WTC11 (cell line): ENCODE measurements at places on chromosomes 16 and 17. TPM values are rescaled to one million over a fixed set of nuclear protein-coding genes. Genes with fewer than 3 reads are reported as not detected.

DNA sequence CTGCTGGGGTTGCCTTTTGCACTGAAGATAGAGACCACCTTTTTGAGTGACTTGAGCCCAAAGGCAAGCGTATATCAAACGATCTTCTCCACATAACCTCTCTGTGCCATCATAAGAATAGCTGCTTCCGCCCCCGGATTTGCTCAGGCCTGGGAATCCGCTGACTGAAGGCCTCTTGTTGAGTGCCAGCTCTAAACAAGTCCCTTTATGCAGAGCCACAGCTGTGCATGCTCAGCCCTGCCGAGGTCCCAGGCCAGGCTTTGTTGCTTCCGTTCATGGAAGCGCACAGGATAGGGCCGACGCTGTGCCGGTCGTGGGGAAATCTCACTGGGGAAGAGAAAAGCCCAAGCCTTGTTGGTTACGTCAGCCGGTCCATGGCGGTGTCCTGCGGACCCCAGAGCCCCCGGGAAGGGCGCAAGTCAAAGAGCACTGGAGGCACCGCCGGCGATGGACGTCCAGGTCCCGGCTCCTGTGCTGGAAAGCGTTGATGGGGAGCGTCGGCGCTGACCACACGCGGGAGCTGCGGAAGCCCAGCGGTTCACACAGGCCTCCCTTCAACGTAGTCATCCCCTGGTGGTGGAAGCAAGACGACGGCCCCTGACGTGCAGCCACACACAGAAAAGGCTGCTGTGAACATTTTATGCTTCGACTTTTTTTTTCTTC lies 23.5 kb upstream of the RPL13 start:
- no peak for DNase-seq

Gene KRT25
- total RNA-seq = not detected in 3 replicates

DNA sequence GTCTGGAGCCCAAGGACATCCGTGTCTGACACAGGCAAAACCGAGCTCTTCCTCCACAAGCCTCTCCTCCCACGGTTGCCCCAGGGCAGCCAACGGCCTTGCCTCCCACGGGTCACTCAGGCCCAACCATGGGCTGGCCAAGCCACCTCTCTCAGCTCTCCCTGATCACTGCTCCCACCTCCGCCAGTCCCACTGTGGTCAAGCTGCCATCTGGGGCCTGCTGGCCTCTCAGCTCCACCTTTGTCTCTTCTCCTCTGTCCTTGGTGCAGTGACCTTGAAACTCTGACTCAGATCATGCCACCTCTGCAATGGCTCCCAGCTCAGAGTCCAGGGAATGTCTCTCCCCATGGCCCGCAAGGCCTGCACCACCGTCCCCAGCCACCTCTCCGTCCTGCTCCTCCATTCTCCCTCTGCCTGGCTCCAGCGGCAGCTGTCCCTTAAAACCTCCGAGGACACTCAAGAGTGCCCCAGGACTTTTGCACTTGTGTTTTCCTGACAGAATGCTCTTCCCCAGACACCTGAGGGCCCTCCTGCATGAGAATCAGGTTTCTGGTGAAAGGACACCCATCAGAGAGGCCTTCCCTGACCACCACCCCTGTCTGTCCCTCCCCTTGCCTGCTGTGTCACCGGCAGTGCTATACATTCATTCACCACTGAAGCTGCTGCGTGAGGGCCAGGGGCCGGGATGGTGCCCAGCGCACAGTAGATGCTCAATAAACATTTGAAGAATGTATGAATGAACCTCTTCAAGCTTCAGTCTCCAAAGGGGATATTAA lies 19.3 kb downstream of the PEMT start:
- no peak for DNase-seq

Gene ATP1B2
- total RNA-seq = 29.1 to 37.5 TPM (median 35.9 TPM) in 3 replicates

Gene GRAPL
- total RNA-seq = 0.50 to 0.60 TPM (median 0.55 TPM) in 3 replicates

GRCh38 chr17:56109836-56110235 lies 43.4 kb upstream of the ANKFN1 start:
- no peak for DNase-seq

Gene SENP3
- 72.2 to 85.4 TPM (median 75.2 TPM) in 3 replicates for total RNA-seq

- DNase-seq = no peak
These were observed 2.2 kb upstream of the CDH5 start for GRCh38 chr16:66364117-66364958.

DNA sequence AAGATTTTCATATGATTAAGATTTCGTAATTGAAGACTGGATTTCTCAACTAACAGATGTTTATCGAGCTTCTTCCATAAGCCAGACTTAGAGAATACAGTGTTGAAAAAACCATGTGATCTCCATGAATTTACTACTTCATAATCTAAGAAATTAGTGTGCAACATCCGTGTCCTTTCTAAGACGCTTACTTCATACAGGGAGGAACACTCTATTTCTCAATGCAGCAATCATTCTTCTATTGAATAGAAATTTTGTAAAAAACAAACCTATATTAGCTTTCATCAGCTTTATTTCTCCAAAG lies 946.3 kb downstream of the KCNJ2 start:
- no peak for DNase-seq

Gene TLCD3B
- total RNA-seq = 28.1 to 30.3 TPM (median 30.2 TPM) in 3 replicates

Gene KRT33A
- not detected in 3 replicates for total RNA-seq

Gene TAT
- 0.66 to 0.89 TPM (median 0.68 TPM) in 3 replicates for total RNA-seq

GRCh38 chr17:13646411-13646810 lies 44.7 kb upstream of the HS3ST3A1 start:
- DNase-seq = no peak

- DNase-seq = peak; percentile 71
These were observed 3.4 kb downstream of the SGCA start for GRCh38 chr17:50169121-50169764.

GRCh38 chr17:50425682-50426471 lies at the start of gene ACSF2:
ACSF2 (plus strand) TSS chr17:50426218; CDS start chr17:50426262, 44 bp downstream.
- peak; percentile 64 for DNase-seq

DNA sequence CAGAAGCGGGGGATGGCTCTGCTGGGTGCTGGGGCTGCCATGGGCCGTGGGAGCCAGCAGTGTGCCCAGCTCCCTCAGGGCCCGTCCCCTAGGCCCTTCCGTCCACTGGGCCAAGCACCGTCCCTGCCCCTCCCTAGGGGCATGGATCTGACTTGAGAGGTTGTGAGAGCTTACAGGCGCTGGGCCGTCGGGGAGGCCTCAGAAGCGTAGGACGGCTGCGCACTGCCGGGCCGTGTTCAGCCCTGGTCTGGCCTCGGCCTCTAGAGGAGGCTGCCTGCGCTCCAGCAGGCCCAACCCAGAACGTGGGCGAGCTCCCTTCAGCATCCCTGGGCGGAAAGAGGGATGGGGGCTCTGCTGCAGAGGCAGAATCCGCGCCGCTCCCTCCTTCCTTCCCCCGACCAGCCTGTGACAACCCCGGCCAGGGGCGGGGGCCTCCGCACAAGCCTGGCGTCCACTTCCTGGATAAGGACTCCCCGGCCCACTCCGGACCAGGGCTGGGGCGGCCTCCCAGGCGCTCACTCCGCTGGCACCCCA lies 685 bp upstream of the MPG start:
- peak; percentile 52 for DNase-seq

DNA sequence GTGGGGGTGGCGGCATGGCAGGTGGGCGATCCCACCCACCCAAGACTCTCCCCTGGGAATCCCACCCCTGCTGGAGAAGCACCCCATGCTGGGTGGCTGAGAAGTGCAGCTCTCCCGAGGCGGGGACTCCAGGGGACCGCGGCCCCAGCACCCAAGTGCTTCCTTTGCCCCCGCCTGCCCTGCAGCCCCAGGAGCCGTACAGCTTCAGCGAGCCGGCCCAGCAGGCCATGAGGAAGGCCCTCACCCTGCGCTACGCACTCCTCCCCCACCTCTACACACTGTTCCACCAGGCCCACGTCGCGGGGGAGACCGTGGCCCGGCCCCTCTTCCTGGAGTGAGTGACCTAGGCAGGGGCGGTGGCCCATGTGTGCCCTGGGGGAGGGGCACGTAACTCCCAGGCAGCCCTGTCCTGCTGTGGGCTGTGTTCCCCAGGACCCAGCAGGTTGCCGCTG lies 11.7 kb downstream of the GAA start:
- DNase-seq = no peak

Gene PRAC2
- 8.0 to 22.3 TPM (median 9.2 TPM) in 3 replicates for total RNA-seq

- DNase-seq = no peak
These were observed 2.0 kb upstream of the CD300H start for GRCh38 chr17:74569020-74570003.

DNA sequence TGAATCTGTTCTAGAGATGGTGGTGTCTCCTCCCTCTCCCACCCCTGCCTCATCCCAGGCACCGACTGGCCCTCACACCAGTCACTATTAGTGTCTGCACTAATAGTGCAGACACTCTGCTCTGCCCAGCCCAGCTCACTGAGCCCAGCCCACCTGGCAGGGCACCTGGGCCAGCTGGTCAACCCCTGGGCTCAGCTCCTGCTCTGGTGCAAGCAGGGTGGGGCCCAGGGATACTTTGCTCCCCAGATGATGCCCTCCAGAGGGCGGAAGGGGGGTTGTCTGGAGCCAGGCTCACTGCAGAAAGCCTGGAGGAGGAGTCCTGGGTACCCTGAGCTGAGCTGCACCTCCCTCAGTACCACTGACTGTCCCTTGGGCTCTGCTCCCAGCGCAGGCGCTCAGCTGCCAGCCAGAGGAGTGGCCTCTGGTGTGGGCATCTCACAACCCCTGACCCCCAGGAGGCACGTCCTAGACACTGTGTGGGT lies 14.5 kb downstream of the RAB11FIP4 start:
- peak; percentile 52 for DNase-seq

- DNase-seq = peak; percentile 86
These were observed 30.1 kb downstream of the VAC14 start for GRCh38 chr16:70770626-70771552.

Gene TLE7
- total RNA-seq = 0.23 to 0.62 TPM (median 0.55 TPM) in 3 replicates

Gene TP53TG3D
- total RNA-seq = not detected in 3 replicates

DNA sequence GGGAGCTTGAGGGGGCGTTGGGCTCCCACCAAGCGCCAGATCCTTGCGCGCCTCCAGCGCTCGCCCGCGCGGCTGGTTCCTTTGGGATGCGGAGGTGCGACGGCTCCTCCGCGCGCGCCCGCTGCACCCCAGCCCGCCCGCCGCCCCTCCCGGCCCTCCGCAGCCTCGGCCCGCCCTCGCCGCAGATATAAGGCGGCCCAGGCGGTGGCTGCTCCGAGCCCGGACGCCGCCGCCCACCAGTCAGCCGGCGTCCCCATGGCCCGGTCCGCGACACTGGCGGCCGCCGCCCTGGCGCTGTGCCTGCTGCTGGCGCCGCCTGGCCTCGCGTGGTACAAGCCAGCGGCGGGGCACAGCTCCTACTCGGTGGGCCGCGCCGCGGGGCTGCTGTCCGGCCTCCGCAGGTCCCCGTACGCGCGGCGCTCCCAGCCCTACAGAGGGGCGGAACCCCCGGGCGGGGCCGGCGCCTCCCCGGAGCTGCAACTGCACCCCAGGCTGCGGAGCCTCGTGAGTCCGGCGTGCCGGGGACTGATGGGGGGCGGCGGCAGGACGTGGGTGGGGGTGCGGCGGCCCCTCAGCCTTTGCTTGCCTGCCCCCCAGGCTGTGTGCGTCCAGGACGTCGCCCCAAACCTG lies at the start of gene NPB:
TSS of gene NPB (plus strand) at position 216 of the 630 bp plus-strand sequence. CDS start at position 256, 40 bp downstream.
- peak; percentile 42 for DNase-seq
